ENCODE measurements at places on chromosomes 11 and 22.
A peak's percentile ranks its signal among the peaks of the same experiment; 100 is the strongest.

DNA sequence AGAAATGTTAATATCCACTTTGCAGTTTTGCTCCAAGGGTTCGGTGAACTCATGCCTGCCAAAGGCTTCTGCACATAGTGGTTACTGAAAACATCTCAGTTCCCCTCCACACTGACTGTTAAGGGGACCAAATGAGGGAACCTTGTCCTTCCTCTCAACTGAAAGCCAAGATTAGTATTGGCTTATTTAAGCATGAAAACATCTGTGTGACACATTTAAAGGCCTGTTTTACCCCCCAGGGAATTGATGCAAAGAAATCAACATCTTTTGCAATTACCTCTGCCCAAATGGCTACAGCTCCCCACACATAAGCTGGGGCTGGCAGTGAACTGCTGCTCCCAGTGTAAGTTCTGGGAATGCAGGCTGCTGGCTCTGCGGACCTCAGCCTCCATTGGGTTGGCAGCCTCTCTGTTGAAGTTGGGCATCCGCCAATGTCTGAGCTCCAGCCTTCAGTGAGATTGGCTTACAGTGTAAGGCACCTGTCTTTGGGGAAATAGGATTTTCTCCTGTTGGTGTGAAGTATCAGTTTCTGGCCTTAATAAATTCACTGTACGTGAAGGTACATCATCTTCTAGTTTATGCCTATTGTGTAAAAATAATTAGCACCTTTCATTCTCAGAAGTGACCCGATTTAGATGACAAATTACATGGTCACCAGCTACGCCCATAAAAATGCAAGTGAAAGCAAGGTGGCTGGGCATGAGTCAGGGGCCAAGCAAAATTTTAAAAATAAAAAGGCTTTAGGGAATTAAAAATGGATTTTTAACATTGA lies 213.4 kb upstream of the SYN3 start:
- DNase-seq, result no peak

DNA sequence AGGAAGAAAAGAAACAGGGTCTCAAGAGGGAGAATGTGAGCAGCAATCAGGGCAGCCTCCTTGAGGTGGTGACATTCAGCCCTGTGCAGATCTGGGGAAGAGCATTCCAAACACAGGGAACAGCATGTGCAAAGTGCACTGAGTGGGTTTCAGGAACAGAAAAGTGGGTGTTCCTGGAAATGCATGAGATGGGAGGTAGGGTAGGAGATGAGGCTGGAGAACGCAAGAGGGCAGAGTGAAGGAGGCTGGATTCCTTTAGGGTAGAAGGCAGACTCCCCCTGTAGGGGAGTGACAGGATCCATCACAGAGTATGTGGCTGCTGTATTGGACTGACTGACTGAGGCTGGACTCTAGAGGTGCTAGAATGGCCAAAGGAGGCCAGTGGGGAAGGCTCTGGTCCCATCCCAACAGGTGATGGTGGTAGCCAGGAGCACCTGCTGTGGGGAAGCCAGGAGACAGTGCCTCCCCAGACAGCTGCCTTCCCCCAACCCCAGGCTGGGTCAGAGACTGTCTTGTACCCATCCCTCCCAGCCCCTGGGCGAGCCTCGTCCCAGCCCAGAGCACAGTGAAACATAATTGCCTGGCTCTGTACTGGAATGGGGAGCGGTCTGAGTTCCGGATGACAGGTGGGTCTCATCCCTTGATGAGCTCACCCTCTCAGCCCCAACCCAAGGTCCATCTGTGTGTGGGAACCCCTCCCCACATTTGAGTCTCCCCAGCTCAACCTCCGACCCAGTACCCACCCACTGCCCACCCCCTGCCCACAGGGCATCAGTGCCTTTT lies 419.4 kb downstream of the MN1 start:
- no peak for DNase-seq

GRCh38 chr22:48155446-48155845 lies 1393.0 kb downstream of the TBC1D22A start:
- DNase-seq, result no peak

DNA sequence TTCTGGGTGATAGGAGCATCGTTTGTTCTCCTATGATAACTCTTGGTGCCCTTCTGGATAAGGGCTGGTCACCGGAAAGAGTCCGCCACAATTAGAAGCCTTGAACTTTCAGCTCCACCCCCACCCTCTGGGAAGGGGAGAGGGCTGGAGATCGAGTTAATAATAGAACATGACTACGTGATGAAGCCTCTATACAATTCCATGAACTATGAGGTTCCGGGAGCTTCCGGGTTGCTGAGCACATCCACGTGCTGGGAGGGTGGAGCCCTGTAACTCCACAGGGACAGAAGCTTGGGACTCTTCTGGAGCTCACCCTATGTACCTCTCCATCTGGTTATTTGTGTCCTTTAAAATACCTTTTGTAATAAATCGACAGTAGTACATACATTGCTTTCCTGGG lies 40.3 kb downstream of the ARHGAP42 start:
- DNase-seq, result no peak

- no peak for DNase-seq
Observed at GRCh38 chr22:38273135-38273826, 471 bp upstream of the TMEM184B start.

GRCh38 chr11:67665541-67666302 lies 8.7 kb downstream of the ALDH3B2 start:
- no peak for DNase-seq

- no peak for DNase-seq
Observed at GRCh38 chr22:45683680-45684079, 12.0 kb downstream of the ATXN10 start.

DNA sequence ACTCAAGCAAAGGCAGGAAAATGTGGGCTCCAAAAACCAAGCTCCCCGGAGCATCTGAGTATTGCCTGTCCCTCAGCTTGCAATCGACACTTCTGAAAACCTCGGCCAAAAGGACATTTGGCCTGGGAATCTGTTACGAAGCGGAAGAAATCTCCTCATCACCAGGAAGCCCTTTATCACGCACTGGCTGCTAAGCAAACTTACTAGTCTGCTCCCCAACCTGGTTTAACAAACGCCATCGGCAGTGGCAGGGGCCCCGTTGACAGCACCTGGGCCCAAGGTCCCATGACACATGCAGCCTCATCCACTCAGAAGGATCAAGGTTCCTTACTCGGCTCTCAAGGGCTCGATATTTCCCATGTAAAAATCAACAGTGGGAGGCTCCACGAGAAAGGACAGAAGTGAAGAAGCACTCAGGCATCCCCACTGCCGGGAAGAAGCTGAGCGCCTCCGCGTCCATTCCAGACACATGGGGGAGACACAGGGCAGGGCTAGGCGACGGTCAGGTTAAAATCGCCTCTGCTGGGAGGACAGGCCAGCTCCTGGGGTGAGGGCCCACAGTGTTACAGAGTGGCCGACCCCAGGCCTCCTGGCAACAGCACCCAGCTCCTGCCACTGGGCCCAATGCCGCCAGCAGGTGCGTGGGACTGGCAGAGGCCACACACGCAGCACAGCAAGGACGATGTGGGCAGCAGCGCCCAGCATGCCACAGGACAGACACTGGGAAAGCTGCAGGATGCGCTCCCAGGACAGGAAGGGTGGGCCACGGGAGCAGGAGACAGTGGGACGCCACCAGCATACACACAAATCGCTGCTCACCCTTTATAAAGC lies 27.1 kb downstream of the BRD1 start:
- DNase-seq, result no peak

- no peak for DNase-seq
Observed at GRCh38 chr22:32044477-32044876, 1.4 kb downstream of the SLC5A1 start.

- no peak for DNase-seq
Observed at GRCh38 chr11:39174196-39174595, 2285.3 kb downstream of the LRRC4C start.

- DNase-seq, result no peak
Observed at GRCh38 chr22:26131589-26132154, 37.6 kb upstream of the SEZ6L start.

DNA sequence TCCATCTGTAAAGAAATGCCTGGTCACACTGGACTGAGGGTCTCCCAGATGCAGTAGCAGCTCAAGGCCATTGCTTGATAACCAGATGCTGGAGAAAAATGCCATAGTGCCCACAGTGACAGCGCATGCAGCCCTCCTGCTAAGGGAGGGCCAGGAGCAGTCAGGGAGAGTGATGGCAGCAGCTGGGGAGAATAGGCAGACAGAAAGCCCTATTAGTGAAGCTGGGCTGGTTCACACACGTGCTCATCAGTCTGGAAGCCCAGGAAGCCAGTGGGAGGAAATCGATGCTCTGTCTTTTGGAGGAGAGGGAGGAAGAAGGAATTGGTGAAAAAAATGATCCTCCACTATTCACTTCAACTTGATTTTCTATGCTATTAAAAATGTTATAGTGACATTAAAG lies 82.9 kb downstream of the OSBP2 start:
- no peak for DNase-seq

GRCh38 chr11:64466115-64466718 lies 107.3 kb downstream of the RPS6KA4 start:
- DNase-seq, result no peak

DNA sequence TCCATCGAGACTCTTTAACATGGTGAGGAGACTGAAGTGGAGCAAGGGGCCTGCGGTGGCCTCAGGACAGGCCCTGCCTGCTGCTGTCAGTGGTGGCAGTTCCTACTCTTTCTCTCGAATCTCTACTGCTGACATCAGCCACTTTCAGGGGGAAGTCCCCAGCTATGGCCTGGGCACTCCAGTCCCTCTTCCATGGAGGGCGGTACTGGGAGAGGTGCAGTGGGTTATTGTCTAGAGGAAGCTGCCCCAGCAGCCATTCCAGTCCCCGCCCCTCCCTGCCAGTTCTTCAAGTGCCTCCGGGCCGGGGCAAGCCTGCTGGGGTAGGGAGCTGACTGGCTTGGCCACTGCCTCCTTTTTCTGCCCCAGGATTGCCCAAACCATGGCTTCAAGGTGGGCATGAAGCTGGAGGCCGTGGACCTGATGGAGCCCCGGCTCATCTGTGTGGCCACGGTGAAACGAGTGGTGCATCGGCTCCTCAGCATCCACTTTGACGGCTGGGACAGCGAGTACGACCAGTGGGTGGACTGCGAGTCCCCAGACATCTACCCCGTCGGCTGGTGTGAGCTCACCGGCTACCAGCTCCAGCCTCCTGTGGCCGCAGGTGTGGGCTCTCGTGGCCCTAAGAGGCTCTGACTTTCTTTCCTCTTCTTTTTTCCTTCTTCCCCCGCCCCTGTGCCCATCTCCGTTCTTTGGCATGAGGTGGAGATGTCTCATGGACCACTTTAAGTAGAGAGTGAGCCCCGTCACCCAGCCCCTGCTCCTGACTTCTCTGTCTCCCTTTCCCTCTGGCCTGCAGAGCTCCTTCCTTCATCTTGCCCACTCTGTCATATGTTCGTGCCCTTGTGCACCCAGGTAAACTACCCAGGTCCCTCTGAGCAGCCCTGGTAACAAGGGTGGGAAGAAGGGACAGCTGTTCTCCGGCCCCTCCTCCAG lies 13.7 kb downstream of the CHADL start:
- DNase-seq, result no peak

- DNase-seq, result no peak
Observed at GRCh38 chr22:24011735-24012068, 598 bp downstream of the CABIN1 start.

GRCh38 chr11:63945477-63946163 lies 6.8 kb downstream of the NAA40 start:
- DNase-seq, result peak; percentile 68

DNA sequence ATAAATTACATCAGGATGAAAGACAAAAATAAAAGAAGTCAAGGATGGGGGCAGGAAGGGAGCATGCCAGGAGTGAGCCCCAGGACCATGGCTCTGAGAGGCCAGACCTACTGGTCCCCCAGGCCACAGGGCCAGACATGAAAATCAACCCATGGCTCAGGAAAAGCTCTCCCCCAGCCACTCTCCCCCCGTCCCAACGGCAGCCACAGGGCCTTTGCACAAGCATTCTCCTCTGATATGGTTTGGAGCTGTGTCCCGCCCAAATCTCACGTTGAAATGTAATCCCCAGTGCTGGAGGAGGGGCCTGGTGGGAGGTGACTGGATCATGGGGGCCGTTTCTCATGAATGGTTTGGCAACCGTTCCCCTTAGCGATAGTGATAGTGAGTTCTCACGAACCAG lies 80.8 kb upstream of the ANO1 start:
- no peak for DNase-seq

GRCh38 chr11:115555336-115556090 lies 51.3 kb upstream of the CADM1 start:
- no peak for DNase-seq

DNA sequence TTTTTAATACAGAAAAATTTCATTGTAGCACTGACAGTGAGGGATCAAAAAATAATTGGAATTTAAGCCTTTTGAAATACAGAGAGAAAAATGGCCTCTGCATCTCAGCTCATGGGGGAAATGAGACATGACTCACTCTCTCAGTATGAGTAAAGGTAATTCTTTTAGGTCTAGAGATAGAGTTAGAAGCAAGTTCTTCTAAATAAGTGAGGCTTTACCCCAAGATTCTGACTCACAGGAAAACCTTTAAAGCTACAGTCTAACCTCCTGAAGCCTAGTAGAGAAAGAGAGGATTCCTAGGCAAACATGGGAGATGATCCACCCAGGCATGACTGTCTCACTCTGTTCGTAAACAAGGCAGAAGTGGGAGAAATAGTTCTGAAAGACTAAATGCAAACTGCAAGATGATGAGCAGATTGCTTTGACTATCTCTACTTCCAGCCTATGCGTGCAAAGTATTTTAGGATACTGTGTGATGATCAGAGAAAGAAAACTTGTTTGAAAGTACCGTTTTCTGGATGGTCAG lies 1003.3 kb upstream of the CCDC90B start:
- no peak for DNase-seq

DNA sequence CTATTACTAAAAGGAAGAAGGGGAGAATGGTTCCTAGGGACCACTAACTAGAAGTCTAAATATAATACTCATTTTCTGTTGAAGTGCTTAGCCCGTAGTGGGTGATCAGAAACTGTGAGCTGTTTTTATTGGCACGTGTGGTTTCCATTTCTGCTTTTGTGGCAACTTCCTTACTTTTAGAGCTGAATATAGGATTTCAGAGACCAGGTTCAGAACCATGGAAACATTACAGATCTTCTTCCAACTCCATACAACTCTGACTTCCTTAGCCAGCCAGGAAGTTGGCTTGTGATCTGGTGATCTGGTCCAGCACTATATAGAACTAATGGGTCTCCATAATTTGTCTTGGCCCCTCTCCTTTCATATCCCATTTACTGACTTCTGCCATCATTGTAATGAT lies 2.6 kb upstream of the ME3 start:
- DNase-seq, result no peak

- DNase-seq, result no peak
Observed at GRCh38 chr22:30252411-30253204, 6.0 kb upstream of the LIF start.

All from CD4-positive, alpha-beta T cell treated with Interleukin-12 subunit alpha and Interleukin-12 subunit beta, for 1 hour (primary cell).